ENCODE measurements at places on chromosomes 6 and 20. TPM values are rescaled to one million over a fixed set of nuclear protein-coding genes. Genes with fewer than 3 reads are reported as not detected.

ADGB gene
- not detected for total RNA-seq

DDX43 gene
- 0.99 TPM for total RNA-seq

MUC21 gene
- total RNA-seq: not detected

JPH2 gene
- total RNA-seq: 7.8 TPM

ENPP3 gene
- not detected for total RNA-seq

MACROD2 gene
- 0.68 TPM for total RNA-seq

PCMTD2 gene
- total RNA-seq: 17.2 TPM

Measured in foreskin keratinocyte (primary cell).